Brain (organoid and tissue), 16 donors: ENCODE measurements at places on chromosomes 5 and 9.

GRCh38 chr5:14251733-14252132, 108.6 kb downstream of the TRIO start:
- DNase-seq, result no peak

DNA sequence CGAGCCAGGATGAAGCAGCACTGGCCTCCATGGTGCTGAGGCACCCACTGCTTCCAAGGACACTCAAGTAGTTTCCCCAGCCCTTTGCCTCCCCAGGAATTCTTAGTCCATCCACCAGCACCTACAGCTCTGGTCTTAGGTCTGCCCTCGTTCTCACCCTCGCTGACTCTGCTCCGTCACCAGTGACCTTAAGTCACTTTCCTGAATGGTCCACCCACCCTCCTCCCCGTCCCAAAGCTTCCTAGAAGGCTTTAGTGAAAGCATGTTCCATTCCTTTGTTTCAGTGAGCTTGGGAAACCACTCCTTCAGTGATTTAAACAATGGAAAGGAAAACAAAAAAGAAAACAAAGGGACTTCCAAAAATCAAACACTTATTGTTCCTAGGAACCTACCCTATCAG, 54.6 kb upstream of the MAP3K1 start:
- DNase-seq, result no peak

- DNase-seq, result no peak
Measured at GRCh38 chr5:57577432-57578175, 95.0 kb upstream of the ACTBL2 start.

DNA sequence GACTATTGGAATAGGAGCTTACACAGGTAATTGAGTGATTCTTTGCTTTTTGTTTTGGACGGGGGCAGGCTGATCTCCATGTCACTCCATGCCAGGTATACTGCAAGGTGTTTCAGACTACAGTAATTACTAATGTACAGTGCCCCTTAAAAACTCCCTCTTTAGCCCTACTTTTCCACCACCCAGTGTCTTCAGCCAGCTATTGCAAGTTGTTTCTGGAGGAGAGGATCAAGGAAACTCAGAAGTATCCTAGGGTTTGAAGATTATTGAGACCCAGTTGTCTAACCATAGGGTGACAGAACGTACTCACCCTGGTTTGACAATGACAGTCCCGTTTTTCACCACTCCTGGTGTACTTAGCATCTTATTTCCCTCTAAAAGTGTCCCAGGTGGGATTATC, 13.4 kb downstream of the CFAP95 start:
- DNase-seq, result no peak

DNA sequence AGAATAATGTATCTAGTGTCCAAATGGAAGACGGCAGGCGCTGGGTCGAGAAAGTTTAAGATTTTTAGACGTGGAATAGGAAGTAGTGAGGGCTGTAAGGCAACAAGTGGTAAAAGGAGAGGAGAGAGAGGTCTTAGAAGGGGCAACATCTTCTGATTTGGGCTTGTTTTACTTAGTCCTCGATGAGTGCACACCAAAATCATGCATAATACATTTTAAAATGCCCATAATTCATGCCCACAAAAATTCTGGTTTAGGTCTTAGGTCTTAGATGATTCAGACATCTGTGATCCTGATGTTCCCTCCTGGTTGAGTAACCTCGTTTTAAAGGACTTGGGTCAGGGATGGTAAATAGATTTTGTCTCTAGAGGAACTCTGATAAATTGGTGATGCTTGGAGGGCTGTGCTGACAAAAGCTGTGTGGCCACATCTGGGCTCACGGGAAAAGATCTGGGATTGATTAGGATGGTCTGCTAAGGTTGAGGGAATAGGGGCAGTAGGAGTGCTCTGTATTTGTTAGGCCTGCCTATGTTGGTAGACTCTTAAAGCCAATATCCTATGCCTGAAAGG, 476.3 kb downstream of the CCDC171 start:
- DNase-seq, result no peak

DNA sequence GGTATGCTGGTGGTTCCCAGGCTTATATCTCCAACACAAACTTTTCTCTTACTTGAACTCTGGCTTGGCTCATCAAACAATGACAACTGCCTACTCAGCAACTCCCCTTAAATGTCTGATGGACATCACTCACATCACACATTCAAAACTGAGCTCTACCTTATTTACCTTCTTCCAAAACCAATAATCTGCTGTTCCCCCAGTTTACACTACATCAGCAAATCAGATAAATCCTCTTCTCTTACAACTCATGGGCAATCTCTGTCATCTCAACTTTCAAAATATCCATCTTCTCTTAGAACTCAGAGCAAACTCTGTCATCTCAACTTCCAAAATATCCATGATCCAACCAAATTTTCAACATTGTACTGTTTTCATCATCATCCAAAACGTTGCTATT, 2347.9 kb upstream of the ACO1 start:
- no peak for DNase-seq

DNA sequence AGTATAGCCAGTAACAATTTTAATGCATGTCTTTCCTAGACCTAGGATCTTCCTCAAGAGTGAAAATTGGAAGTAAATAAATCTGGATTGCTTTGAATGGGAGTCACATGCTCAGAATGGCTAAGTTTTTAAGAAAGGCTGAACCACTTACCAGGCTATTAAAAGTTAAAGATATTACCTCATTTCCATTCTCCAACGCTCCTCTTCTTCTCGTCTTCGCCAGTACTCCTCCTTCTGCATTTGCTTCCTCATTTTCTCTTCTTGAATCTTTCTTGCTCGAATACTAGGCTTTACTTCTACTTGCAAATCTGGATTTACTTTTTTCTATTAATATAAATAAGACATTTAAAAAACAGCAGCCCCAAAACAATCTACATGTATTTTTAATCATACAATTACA, 49.6 kb downstream of the ZFR start:
- DNase-seq, result no peak

GRCh38 chr5:139650031-139650688, 2.0 kb downstream of the CXXC5 start:
- no peak for DNase-seq

GRCh38 chr5:143413958-143414669, 10.6 kb upstream of the NR3C1 start:
- peak; percentile 30 for DNase-seq

- no peak for DNase-seq
Measured at GRCh38 chr9:113997610-113998009, 80.5 kb downstream of the AMBP start.

- no peak for DNase-seq
Measured at GRCh38 chr5:21774281-21774680, 1078.9 kb downstream of the CDH12 start.

GRCh38 chr5:138900281-138900965, 25.3 kb upstream of the LRRTM2 start:
- DNase-seq, result no peak

DNA sequence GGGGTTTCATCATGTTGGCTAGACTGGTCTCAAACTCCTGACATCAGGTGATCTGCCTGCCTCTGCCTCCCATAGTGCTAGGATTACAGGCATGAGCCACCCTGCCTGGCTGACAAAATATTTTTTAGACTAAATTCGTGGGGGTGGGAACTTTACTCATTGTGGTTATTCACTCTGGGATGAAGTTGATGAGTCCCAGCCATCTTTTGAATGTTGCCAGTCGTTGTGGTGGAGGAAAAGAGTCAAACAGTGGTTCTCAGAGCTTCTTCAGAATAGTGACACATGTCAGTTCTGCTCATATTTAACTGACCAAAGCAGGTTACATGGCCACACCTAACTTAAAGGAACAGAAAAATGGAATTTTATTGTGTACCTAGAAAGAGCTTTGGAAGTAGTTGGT, 6.9 kb downstream of the SREK1 start:
- DNase-seq, result no peak

DNA sequence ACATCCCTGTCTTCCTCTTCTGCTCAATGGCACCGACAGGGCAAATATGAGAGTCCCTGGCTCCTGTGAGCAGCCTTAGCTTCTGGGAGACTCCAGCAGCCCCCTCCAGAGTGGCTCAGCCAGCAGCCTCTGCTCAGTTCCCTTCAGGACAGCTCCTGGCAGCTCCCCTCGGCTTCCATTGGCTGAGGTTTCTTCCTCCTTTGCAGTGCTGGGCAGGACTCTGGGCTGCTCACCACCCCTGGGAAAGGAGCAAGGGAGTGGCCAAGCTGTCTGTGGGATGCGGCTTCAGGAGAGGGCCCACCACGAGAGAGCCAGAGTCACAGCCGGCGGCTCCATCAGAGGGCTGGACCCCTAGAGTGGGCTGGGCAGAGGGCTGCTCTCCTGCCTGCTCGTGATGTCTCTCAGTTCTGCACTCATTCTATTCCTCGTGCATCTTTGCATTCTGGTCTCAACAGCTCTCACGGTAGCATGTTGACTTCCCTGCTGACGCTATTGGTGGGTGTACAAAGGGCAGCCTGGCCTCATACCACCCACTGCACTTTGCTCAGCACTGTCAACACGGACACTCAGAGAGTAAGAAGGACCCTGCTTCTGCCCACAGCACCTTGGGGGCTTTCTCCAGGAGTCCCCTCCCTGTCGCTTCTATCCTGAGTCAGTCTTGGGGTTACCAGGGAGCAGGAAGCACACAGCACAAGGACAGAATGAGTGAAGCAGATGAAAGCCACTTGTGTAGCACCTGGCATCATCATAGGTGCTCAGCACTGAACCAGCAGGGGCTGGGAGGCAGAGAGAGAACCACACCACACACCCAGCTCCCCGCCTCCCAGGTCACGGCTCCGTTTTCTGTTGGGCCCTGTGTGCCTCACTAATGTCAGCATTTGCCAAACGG, 80.9 kb upstream of the ALDH1B1 start:
- no peak for DNase-seq

GRCh38 chr9:114205171-114206015, 50.1 kb downstream of the COL27A1 start:
- peak; percentile 79 for DNase-seq

DNA sequence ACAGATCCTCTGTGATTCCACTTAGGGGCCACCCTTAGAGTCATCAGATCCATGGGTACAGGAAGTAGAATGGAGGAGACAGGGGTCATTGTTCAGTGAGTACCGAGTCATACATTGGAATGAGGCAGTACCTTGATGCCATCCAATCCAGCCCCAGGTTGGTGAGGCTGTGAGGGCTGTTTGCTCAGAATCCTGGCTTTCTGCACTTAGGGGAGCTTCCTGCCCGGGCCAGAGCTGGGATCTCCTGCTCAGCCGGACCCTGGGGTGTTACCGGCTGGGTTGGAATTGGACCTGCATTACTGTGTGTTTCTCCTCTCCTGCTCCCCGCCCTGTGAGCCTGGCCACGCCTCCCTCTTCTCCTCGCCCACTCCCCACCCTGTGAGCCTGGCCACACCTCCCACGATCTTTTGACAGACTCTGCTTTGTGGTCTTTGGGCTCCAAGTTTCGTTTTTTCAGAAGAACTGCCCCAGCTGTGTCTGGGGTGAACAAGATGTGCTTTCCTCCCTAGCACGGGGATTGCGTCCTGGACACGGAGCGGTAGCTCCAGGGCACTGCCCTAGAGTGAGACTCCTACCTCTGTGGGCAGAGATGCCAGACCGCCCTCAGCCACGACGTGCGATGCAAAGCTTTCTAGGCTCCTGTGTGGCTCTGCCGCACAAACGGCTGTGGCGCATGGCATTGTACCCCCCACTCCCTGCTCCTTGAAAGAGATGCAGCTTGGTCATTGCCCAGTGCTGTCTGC, 15.4 kb downstream of the TRAF2 start:
- no peak for DNase-seq

DNA sequence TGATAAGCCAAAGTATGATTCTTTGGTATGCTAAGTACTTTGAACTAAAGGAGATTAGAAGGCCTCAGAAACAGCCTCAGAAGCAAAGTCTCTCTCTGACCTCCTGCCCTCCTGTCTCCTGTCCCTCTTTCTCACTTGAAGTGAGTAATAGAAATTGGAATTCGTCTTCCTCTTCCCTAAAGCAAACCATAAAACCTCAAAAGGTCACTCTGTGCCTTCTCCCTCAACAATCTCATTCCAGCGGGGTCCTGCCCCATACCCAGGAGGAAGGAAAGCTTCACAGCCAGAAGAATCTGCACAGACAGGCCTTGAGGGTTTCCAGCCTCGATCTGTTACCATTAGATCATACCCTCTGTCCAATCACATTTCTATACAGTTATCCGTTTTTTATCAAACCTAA, 87.8 kb downstream of the HAPLN1 start:
- DNase-seq, result no peak

DNA sequence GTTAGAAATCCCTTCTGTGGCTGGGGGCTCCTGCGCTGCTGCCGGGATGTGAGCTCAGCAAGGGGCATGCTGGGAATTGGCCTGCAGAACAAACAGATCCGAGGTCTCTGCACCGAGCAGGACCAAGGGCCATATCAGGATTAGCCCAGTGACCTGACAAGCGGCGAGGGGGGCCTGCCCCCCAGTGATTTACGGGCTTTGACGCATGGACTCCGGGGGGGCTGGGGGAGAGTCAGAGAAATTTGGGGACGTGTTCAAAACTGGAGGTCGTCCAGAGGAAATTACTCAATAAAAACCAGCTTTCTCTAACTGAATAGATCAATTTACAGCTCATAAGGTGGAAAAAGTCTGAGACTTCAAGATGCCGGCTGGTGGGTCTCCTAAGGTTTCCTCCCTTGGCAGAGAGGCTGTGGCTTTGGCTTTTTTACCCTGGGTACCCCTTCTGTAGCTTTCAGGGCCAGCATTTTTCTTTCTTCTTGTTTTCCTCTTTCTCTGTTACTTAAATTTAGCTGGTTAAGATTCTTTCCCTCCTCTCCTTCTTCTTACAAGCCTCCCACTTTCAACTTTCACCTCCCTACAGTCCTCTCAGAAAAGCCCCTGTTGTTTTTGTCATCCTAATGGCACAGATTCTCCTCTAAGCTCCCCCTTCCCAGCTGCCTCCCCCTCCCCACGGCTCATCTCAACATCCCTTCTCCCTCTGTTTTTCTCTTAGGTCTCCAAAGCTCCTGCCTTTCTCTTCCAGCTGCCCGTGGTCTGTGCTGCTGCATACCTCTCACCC, 551.0 kb downstream of the CCDC171 start:
- DNase-seq, result peak; percentile 25

- DNase-seq, result no peak
Measured at GRCh38 chr9:132237481-132237880, 75.6 kb downstream of the NTNG2 start.

GRCh38 chr9:113949571-113950078, 73.5 kb downstream of the ZNF618 start:
- no peak for DNase-seq

DNA sequence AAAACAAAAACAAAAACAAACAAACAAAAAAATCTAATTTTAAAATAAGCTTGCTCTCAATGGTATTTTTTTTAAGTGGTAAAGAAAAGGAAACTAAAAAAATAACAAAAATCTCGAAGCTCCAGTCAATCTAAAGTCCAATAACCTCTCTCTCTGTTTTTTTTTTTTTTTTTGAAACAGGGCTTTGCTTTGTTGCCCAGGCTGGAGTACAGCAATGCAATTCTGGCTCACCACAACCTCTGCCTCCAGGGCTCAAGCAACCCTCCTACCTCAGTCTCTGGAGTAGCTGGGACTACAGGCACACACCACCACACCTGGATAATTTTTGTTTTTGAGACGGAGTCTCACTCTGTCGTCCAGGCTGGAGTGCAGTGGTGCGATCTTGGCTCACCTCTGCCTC, 25.9 kb upstream of the GLDC start:
- DNase-seq, result no peak

GRCh38 chr5:16975950-16976624, 40.0 kb upstream of the MYO10 start:
- no peak for DNase-seq

- no peak for DNase-seq
Measured at GRCh38 chr9:4196886-4197285, 103.0 kb downstream of the GLIS3 start.
